ENCODE measurements at places on chromosomes 11 and 22. TPM values are rescaled to one million over a fixed set of nuclear protein-coding genes. Genes with fewer than 3 reads are reported as not detected.

DNAJB7 gene
- total RNA-seq: not detected

ZNRF3 gene
- total RNA-seq: 6.0 TPM

MYEOV gene
- 5.3 TPM for total RNA-seq

DEUP1 gene
- not detected for total RNA-seq

CD81 gene
- total RNA-seq: 219 TPM

PRODH gene
- total RNA-seq: not detected

UBQLN3 gene
- total RNA-seq: not detected

IL10RA gene
- total RNA-seq: not detected

CPT1B gene
- 2.5 TPM for total RNA-seq

RHOD gene
- not detected for total RNA-seq

PRG2 gene
- total RNA-seq: not detected

MYO7A gene
- total RNA-seq: not detected

ZNF214 gene
- total RNA-seq: not detected

GRCh38 chr11:121672630-121673487 lies 220.1 kb upstream of the SORL1-AS1 start:
- H3K4me3 ChIP-seq: no peak overlapping the region
- H3K27me3 ChIP-seq: no peaks in the 10 kb centered on the region
- no peaks in the 10 kb centered on the region for H3K4me1 ChIP-seq
- no peaks in the 10 kb centered on the region for H3K36me3 ChIP-seq
- no peak overlapping the region for H3K27ac ChIP-seq

DNA sequence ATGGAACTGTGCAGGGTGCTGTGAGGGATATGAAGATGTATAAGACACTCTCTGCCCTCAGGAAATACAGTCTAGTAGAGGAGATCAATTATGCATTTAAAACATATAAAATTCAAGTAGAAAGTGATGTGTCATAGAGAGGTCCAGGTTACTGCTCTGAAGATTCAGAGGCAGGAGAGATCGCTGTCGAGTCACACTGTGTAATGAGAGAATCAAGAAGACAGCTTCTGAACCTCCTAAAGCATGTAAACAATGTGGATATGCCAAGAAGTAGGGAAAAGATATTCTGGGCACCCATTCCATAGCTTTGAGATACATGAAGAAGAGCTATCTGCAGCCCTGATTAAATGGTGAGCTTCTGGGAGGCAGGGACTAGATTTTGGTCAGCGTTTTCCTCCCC lies 16.7 kb downstream of the SSH3 start:
- DNase-seq: no peak
- no peak overlapping the region for H3K4me3 ChIP-seq
- H3K36me3 ChIP-seq: no peaks in the 10 kb centered on the region
- H3K27me3 ChIP-seq: no peaks in the 10 kb centered on the region
- H3K27ac ChIP-seq: no peak overlapping the region
- H3K4me1 ChIP-seq: peaks cover 7% of the 10 kb centered on the region

DNA sequence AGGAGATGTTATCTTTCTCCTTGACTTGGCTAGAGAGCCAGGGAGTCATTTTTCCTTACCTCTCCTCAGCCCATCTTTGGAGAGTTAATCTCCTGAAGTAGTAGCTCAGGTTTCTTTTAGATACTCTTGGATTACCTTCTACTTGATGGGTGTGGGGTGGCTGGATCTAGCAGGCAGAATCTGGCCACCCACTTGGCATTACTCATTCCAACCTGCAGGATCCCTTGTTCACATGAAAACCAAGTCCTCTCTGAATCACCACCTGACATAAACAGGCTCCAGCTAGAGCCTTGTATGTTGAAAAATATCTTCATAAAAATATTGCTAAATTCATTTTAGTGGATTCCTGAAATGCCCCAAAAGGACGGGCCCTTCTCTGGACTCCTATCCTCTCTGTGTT lies 250.6 kb upstream of the PLET1 start:
- peaks cover 5% of the 10 kb centered on the region for H3K4me1 ChIP-seq
- no peaks in the 10 kb centered on the region for H3K27me3 ChIP-seq
- H3K27ac ChIP-seq: no peak overlapping the region
- no peak overlapping the region for H3K4me3 ChIP-seq
- no peaks in the 10 kb centered on the region for H3K36me3 ChIP-seq

DNA sequence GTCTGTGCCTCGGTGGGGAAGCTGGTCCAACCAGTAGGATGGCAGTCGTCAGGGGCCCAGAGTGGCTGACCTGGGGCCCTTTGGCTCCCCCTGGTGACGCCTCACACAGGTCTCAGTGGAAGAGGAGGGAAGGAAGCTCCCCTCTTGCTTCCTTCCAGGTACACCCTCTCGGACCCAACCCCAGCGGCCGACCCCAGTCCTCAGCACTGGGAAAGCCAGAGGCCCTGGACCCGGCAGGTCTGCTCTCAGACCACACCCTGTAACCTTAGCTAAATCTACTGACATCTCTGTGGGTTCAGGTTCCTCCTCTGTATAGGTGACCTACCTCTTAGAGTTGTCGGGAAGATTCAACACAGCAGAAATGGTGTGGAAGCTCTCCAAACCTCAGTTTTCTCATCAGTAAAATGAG lies 3.4 kb upstream of the SCUBE1 start:
- no peaks in the 10 kb centered on the region for H3K36me3 ChIP-seq
- no peak overlapping the region for H3K4me3 ChIP-seq
- H3K27ac ChIP-seq: no peak overlapping the region
- peak; percentile 62 for DNase-seq

DNA sequence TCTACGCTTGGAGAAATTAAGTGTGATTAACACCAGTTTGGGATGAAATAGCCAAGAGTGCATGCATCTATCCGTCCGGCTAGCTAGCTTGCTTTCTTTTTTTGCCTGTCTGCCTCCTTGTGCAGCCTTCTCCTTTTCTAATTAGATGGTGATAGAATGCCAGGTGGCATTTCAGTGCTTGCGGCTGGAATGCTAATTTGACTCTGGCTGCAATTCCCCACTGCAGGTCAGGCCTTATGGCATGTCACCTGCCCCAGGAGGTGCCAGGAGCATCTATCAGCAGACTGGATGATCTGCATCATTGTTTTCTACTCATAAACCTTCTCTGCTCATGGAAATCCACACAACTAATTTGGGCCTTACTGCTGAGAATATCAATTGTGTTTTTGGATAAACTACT lies 51.1 kb upstream of the CABP7 start:
- no peak for DNase-seq
- H3K4me1 ChIP-seq: no peaks in the 10 kb centered on the region
- H3K36me3 ChIP-seq: peaks cover 96% of the 10 kb centered on the region
- no peaks in the 10 kb centered on the region for H3K27me3 ChIP-seq

DNA sequence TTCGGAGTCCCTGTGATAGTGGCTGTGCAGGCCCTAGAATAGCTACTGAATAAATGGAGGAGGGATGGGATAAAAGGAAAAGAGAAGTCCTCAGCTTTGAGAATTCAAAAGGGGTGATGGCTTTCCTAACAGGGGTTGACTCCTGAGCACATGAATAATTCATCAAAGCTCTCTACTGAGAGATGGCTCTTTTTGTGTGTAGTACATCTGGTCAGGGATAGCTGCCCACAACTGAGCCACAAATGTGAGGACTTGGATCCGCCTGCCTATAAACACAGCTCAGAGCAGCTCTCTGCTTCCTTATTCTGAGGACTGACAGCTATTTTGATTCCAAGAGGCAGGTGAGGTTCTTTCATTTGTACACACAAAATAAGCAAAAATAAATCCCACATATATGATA lies 82.3 kb downstream of the USP35 start:
- H3K4me3 ChIP-seq: no peak overlapping the region

DNA sequence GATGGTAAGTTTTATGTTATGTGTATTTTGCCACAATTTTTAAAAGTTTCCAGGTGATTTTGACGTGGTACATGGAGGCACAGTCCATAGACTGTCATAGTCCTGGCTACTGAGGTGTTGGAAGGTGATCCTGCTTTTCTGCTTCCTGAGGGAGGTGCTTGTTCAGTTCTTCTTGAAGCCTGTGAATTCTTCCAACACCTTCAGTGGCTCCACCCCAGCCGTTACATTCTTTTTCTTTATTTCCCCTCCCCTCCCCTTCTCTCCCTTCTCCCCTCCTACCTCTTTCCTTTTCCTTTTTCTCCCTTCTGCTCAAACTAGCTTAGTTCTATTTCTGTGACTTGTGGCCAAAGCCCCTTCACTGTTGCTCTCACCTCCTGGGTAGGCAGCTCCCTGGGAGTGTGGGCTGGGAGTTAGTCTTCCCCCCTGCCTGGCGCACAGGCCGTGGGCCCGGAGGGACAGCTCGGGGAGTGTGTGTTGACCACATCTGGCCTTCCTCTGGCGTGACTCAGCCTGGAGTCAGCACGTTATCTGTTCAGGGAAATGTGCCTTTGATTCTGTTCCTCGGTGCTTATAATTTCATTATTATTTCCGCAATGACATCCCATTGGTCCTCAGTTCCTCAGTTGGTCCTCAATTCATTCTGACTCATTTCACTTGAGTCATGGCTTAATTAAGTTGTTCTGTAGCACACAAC lies 566.2 kb downstream of the TBC1D22A start:
- H3K27me3 ChIP-seq: no peaks in the 10 kb centered on the region
- DNase-seq: peak; percentile 93
- peak overlapping the region; percentile 75 for H3K27ac ChIP-seq
- H3K4me1 ChIP-seq: peaks cover 26% of the 10 kb centered on the region
- H3K36me3 ChIP-seq: no peaks in the 10 kb centered on the region
- H3K4me3 ChIP-seq: no peak overlapping the region

DNA sequence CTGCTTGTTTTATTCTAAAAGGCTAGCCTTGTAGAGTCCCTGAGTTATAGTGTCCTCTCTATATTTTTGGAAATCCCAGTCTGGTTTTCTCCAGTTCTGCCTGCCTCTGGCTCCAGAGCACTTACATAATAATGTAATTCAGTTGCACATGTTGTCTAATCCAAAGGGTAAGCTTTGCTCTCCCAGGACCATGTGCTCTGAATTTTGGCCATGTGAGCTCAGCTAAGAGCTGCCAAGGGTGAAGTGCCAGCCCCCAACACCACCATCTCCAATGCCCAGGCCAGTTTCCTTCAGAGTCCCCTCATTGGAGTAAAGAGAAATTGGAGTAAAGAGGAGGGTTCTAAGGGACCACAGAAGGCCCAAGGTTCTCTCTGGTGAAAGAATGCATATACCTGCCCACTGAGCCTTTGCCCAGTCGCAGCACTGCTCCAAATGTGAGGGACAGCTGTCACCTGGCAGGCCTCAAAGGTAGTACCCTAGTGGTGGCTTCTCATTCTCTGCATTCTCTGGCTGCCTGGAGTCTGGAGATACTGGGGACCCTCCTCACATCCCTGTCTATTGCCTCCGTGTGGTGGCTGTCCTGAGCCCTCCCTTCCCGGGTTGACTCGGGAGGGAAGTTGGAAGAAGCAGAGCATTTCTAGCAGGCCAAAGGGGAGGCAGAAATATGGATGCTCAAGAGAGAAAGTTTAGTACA lies 4.9 kb downstream of the CRY2 start:
- H3K4me1 ChIP-seq: peaks cover 21% of the 10 kb centered on the region
- no peaks in the 10 kb centered on the region for H3K27me3 ChIP-seq
- H3K4me3 ChIP-seq: no peak overlapping the region
- H3K36me3 ChIP-seq: peaks cover 28% of the 10 kb centered on the region

Measured in SJSA1 (cell line).